ENCODE measurements at places on chromosomes 7 and 10.

DNA sequence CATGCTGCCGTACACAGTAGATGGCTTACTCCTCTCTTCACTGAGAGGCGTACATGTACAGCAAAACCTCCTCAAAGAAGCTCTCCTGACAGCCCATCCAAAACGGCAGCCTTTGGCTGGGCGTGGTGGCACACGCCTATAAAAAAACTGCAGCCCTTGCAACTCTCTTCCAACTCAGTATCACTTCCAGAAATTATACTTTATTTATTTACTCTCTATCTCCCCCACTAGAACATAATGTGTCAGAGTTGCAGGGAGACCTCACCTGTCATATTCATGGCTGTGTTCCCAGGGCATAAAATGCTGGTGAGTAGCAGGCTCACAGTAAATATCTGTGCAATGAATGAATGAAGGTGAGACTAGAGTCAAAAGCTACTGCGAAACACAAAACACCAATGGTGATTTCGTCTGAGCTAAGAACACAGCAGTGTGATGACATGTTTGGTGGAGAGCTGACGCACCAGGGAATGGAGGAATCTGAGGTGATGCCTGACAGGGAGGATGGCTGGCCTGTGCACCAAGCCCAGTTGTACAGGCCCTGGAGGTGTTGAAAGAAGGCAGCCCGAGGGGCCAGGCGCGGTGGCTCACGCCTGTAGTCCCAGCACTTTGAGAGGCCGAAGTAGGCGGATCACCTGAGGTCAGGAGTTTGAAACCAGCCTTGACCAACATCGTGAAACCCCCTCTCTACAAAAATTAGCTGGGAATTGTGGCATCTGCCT is 55.3 kb downstream of the COBL start:
- no peak for DNase-seq

DNA sequence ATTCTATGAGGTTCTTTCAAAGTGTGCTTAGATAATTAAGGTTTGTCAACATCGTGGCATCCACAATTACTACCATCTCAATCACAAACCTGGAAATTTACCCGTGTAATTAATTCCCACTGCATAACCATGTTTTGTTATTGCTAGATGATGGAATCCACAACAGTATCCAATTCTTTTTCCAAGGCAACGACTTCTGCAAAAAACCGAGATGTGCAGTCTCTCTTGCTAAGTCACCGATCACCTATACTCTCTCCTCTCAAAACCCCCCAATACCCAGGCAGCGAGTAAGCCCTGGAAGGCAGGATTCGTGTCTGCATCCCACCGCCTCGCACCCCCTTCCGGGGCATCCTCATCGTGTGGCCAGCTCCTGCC is 678 bp upstream of the EIF4H start:
- DNase-seq = no peak

GRCh38 chr10:128070721-128071416 is 55.4 kb downstream of the MKI67 start:
- no peak for DNase-seq

GRCh38 chr10:21314111-21314626 is 211.3 kb downstream of the SKIDA1 start:
- DNase-seq = no peak

- DNase-seq = no peak
Measured at GRCh38 chr10:132866601-132867381, 75.6 kb downstream of the CFAP46 start.

DNA sequence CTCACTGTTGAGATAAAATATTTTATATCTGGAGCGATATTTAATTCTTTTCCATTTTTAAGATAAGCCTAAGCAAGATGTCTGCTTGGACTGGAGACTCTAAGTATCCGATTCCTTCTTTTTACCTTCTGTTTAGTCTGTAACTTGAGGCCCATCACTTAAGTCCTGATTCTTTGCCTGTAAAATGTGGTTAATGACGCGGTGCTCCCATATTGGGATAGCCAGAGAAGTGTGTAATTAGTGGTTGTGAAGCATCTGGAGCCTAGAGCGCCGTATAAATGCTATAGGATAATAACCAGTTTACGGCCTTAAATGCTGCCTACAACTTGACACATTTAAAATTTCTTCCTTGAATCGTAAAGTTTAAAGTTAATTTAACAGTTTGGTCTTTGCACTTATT is 132.9 kb downstream of the CHN2 start:
- no peak for DNase-seq

DNA sequence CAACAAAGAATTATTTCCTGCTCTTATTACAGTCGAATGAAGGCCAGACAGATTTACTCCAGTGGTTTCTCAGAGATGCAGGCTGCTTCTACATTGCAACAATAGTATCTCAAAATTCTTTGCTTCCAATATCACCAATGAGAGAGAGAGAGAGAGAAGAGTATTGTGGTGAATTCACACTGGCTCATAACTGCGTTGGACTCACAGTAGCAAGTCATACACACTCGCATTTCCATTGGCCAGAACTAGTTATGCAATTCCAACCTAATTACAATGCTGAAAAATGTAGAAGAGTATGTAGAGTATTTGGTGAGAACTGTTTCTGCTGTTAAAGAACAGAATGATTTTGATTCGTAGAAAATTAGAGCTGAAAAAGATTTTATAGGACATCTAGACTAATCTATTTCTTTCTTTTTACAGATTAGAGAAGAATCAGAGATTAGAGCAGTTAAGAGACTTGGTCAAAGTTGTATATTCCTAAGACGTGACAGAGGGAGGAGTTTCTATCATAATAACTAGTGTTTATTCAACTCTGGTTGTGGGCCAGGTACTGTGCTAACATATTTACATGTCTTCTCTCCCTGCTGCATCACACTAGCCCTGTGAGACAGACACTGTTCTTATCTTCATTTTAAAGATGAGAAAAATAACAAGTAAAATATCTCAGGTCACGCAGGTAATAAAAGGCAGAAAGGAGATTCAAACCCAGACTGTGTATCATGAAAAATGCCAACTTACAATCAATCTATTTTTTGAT is 34.6 kb upstream of the PDK4 start:
- DNase-seq = no peak

DNA sequence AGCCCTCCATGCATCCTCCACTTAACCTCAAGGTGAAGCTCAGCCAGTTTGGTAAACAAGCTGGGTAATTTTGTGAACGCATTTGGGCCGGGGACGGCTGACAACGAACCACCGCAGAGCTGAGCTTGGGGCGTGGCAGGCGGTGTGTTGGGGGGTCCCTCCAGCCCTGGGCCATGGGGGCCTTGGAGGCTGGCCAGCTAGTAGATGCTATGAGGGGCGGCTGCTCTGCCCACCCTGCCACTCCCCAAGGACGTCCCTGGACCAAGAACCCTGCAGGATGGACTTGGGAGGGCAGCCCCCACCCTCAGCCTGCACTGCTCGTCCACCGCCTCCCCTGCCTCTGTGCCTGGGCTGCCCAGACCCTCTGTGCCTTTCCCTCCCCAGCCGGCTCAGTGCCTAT is 12.0 kb upstream of the SCART1 start:
- DNase-seq = no peak

DNA sequence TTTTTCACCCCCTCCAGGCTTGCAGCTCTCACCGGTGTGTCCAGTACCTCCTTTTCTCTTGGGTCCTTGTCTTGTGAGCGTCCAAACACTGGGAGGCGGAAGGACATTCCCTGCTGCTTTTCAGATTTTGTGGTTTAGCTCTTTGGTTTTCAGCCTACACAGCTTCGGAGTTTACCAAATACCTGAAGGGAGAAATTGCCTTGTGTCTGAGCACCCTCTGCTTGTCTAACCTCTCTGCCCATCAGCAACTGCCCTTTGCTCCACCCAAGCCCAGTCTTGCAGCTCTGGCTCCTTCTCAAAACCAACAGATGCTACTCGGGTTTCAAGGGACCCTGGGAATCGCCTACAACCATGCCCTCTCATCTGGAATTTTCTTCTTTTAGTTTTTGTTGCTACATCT is 519.1 kb upstream of the IGFBP3 start:
- no peak for DNase-seq

DNA sequence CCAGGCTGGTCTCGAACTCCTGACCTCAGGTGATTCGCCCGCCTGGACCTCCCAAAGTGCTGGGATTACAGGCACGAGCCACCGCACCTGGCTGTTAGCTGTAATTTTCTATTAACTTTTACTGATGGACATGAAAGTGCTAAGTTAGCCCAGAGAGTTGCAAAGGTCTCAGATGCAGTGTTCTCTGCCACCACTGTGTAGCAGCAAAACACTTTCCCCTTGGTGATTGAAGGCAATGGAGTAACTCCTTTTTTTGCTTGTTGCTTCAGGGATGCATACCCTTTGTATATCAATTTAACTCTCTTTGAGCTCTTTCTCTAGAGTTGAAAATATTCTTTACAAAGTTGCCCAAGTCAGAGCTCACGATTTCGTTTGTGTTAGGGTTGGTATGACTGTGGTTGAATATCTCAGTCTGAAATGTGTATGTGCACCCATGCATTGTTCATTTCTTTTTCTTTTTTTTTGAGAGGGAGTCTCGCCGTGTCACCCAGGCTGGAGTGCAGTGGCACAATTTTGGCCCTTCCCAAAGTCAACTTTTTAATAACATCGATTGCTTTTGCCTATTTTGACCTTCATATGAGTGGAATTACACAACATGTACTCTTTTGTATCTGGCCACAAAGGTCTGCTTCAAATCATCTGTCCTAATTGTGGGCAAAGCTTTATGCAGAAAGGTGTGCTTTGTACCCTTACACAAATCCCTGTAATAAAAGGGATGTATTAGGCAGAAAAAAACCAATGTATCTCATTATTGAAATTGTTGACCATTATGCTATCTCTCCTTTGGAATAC is 52.6 kb downstream of the GTF2I start:
- DNase-seq = no peak

- no peak for DNase-seq
Measured at GRCh38 chr10:69359148-69359547, 57.6 kb downstream of the TACR2 start.

DNA sequence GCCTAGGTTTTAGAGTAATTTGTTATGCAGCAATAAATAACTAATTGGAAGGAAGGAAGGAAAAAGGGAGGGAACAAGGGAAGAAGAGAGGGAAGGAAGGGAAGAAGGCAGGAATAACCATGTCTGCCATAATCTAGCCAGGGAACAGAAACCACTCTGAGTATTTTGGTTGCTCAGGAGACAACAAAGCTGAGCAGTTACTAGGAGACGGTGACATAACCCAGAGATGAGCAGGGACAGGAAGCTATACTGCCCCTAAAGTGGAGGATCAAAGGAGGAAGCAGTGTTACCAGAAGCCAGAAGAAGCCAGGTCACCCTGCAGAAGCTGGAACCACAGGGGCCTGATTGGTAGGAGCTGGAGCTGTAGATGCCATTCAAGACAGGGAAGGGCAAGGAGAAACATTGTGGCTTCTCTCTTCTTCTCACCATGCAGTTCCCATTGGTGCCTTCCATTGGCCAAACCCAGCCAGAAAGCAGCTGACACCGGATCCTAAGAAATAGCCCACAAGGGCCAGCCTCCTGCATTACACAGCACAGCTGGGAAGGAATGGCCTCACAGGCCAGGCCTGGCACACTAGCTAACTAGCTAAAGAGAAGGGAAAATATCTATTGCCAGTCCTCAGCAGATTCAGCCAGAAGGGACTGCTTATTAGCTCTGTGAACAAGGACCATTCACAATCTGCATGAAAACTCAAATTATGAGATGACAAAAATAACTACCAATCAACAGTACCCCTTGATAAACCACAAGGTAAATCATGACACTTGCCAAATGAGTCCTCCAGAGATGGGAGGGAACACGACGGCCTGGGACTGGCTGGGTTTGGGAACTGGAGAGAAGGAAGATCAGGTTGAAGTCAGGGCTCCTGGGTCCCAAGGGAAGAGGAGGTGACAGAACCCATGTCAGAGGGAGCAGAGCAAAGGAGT is 184.5 kb upstream of the NFE2L3 start:
- DNase-seq = no peak

- no peak for DNase-seq
Measured at GRCh38 chr7:126426652-126427051, 826.1 kb downstream of the GRM8 start.

DNA sequence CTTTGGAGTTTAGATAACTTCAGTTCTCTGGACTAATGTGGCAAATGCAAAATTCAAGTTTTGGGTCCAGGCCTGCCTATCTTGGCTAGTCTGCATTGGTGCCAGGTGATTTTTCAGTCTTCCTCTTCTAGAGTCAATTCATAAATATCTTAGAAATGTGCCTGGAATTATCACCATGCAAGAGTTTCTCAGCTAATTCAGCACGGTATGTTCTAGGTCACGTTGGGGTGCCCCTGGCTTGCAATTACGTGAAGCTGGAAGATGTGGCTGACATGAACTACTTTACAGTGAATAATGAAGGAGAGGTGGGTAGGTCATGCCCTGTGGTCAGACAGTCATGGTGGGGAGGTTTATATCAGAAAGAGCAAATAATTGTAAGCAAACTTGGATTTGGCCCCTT is 25.0 kb downstream of the ZDHHC6 start:
- no peak for DNase-seq

DNA sequence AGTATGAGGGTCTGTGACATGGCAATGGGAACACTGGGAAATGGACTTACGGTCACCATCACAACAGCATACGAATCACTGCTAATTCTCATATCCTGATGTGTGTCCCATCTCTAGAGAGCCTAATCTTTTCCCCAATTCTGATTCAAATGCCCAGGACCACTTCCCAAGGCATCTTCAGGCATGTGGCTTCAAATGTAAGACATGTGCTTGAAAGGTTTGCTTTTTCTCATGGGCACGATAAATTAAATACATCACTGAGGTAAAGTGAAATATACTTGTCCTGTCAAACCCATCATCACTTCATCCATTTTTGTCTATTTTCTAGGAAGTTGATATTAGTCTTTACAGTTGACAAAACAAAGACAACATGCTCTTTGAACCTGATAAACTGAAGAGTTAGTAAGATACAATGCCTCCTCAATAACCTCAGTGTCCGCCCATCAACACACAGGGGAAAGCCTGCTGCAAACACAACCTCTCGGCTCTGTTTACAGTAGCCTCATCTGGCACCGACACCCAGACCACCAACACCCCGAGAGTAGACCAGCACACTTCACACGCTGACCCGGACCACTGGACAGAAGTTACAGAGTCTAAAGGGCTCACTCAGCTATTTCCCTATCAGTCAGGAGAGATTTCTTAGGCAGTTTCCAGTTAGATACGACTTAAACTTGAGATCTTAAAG is 24.8 kb downstream of the GRB10 start:
- DNase-seq = no peak

DNA sequence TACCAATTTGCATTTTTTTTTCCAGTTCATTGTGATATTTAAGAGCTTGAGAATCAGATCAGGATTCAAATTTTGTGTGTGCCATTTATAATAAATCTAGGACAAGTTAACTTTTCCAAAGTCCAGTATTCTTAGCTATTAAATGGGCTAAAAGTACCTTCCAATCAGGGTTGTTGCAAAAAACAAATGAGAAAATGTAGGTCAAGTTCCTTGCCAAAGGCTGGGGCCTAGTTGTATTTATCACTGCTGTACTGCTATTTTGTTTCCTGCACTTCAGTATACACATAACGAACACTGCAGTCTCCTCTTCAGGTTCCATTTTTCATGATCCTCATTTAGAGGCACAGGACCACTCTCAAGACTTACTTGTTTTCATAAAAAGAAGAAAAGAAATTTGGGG is 7.4 kb upstream of the VPS41 start:
- DNase-seq = no peak

DNA sequence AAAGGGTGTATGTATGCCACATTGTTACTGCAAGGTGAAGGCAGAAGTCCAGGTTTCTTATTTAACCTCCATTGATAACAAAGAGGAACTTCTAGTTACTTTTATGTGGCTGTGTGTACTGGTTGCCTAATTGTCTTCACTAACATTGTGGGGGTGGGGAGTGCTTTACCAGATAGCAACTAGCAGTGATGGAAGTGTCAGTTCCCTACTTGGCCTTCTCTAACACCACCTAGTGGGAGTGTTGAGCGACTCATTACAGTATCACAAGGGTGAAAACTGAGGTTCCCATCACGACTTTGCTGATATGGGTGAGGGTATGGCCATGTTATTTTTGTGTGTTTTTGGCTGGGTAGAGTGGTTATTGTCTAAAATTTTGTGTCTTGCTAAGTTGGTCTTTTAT is 274.4 kb downstream of the THSD7A start:
- no peak for DNase-seq
